ENCODE measurements at places on chromosomes 7 and 10.
A peak's percentile ranks its signal among the peaks of the same experiment; 100 is the strongest.

GRCh38 chr7:124712017-124712416 lies 53.6 kb downstream of the GPR37 start:
- no peak for DNase-seq

DNA sequence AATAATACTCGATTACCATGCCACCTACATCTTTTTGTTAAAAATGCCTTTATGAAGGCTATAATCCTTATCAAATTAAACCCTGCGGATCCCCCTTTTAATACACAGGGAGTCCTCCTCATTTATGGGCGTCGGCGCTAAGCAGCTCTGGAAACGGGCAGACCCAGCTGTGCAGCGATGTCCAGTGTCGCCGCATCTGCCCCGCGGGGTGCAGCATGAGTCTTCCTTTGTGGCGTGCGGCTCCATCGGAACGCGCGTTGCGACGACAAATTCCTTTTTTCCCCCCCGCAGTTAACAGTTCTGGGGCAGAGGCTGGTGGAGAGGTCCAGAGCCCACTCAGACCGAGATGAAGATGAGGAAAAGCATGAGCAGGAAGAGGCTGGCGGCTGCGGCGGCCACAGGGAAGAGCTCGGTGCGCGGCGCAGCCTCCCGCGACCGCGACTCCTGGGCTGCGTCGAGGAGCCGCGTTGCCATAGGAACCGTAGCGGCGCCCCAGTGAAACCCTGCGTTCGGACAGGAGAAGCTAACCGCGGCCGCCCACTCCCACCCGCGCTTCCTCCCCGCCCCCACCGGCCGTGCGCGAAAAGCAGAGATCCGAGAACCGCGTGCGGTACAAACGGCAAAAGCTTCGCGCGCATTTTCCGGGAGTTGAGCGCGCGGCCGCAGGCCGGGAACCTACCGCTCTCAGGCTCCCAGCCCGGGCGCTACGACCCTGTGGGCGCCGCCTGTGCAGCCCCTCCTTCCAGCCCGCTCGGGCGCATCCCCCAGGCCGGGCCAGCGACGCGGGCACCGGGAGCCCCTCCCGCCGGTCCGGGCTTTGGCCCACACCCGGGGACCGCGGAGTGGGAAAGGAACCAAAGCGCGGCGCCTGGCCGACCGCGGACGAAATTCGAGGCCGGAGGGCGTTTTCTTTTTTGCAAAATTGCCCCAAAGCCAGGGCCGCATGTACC lies 130.6 kb downstream of the SPAG6 start:
- DNase-seq = peak; percentile 17

- DNase-seq = no peak
Observed at GRCh38 chr10:80487791-80488538, 33.9 kb downstream of the TSPAN14 start.

DNA sequence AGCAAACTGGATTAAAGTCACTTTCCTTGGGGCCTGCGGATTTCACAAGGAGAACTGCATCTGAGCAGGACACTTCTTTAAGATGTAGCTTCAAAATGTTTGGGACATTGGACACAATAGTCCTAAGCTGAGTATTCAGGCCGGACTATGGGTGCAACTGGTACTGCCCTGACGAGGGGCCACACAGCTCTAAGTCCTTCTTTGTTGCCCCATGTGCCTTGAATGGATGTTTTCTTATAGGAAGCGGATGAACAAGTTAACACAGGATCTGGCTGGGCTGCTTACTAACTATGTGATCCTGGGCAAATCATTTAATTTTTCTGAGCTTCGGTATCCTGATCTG lies 147.8 kb upstream of the KLF14 start:
- no peak for DNase-seq

GRCh38 chr7:127914693-127915092 lies 116.5 kb downstream of the LRRC4 start:
- no peak for DNase-seq

DNA sequence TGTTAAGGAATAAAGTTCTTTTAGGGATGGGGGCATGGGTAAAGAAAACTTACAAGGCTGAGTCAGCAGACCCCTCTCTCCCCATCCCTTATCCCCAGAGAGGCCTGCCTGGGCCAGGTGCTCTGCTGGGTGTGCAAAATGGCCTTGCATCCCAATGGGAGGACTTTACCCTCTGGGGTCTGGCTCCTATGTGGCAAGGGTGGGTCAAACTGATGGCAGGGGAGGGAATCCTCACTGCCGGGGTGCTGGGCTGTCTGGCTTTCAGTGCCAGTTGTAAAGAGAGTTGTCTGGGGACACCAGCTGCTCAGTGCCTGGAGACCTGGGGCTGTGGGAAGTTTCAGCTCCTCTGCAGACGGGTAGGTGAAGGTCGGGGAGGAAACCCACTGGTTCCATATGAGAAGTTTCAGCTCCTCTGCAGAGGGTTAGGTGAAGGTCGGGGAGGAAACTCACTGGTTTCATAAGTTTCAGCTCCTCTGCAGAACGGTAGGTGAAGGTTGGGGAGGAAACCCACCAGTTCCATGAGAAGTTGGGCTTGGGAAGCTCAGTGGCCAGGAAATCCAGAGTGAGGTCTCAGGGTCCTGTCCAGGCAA lies 127.2 kb upstream of the PODXL start:
- DNase-seq = no peak

DNA sequence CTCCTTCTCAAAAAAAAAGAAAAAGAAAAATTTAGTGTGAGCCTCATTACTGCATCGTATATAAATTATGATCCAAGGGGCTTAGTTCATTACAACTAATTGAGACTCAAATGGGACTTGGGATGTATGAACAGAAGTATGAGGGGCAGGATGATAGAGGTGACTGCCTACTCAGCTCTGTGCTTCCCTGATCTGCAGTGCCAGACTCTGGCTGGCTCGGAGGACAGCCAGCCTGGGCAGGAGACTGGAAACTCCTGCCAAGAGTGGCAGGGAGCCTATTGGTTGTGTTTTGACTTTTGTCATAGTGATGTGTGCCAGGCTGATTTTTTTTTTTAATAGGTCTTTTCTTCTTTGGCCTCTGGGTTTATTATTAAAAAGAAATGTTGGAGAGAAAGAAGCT lies 73.8 kb upstream of the GTF2IRD1 start:
- DNase-seq = peak; percentile 92

DNA sequence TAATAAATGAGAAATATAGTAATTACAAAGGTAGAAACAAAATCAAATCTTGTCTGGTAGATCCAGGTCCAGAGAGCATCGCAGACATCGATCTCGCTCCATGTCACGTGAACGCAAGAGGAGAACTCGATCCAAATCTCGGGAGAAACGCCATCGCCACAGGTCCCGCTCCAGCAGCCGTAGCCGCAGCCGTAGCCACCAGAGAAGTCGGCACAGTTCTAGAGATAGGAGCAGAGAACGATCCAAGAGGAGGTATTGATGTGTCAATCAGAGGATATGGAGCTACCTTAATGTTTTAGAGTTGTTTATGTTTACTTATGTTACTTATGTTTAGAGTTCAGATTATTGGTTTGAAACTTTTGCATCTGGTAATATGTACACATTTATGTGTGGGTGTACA lies 57.8 kb downstream of the LUC7L2 start:
- DNase-seq = no peak

DNA sequence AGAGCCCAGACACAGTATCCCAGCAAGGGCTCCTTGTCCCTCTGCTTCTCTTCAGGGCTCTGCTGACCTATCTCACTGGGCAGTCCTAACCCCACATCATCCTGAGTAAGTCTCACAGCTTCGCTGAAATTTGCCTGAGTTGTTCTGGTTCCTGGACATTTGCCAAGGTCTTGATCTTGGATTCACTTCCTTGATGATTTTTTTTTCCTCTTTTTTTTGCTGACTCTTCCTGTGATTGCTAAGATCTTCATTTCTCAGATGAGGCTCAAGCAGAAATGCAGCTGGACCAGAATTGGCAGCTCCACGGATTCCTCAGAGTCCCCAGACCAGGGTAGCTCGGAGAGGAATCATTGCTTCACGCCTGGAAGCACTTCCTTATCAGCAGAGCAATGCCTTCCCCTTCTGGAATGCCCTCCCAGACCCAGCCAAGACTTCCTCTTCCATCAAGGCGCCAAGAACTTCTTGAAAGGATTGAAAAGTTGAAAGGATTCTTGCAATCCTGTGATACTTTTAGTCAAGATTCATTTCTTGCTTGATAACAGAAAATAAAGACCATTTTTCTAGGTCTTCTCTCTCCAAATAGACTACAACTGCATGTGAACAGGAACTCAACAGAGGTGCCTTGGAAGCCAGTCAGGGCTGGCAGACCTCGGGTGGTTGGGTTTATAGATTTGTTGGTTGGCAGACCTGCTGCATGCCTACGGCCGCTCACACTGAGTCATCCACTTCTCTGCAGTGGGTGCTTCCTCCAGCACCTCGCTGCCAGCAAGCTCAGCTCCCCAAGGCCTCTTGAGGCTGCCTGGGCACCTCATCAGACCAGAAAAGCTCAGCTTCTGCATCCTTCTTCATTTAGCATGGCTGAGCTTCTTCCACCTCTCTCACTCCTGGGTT lies 8.8 kb upstream of the AFAP1L2 start:
- DNase-seq = no peak

DNA sequence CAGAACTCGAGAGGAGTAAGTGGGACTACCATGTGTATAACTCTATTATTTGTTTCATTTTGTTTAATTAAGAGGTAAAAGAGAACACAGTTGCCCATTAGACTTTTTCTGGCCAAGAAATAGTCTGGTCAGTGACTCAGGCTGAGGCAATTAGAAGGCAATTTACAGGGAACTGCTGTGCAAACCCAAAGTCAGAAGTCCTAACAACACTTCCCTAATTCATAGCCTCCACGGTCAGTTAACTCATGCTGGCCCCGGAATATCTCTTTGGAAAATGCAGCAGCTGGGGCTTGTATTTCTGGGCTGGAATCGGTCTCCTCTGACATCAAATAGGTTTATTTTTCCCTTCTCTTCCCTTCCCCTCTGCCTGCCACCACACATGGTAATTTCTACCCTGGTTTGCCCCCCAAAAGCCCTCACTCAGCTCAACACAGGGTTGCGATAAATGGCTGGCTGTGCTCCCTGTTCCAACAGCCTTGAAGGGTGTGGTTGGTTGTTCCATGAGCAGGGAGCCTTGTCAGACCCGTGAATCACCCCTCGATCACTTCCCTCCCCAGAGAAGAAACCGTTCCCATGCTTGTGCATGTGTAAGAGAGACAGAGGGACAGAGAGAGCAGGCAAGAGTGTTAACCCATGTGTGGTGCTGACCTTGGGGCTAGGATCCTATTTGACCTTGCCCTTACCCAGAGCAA lies 5.3 kb downstream of the SH3PXD2A start:
- no peak for DNase-seq

- no peak for DNase-seq
Observed at GRCh38 chr10:77898323-77899079, 28.1 kb downstream of the DLG5 start.

DNA sequence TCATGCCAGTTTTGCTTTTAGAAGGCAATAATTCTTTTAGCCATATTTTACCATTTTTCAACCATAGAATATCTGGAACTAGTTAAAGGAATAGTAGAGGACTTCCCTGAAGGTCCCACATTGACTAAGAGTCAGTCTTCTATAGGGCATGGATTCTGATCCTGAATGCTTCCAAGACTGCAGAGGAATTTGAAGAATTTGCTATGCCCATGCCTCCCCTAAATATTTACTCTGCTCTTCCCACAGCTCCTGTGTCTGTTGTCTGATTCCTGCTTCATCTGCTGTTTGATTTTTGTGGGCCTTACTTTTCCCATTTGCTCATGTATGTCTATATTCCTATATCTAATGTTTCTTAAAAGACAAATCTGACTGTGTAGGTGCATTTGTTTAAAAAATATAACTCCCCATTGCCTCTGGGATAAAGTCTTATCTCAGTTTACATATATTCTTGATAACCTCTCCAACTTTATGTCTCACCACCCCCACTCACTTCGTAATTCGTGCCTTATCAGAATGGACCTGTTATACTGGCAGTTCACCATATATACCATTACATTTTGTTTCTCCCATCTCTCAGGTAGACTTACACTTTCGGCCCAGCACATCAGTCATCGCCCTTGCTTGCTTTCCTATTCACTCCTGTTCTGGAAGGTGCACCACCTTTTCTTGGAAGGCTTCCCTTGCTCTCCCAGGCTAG lies 33.9 kb downstream of the LRRC4 start:
- no peak for DNase-seq

GRCh38 chr7:69864274-69864673 lies 266.0 kb downstream of the AUTS2 start:
- DNase-seq = no peak

GRCh38 chr7:42699380-42700178 lies 212.3 kb downstream of the C7orf25 start:
- DNase-seq = no peak

DNA sequence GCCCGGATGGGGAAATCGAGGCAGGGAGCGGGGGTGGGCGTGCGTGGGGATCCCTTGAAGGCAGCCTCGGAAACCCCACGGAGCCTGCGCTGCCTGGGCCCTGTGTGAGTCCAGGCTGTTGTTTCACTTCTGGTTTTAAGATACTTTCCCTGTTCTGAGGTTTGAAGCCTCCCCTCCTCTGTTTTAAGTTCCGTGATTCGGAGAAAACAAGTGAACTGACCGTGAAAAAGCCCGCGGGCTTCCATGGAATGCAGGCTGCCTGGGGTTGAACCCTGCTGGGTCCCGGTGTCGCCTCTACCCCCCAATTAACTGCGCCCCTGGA lies 401 bp downstream of the LRRC27 start:
- DNase-seq = no peak

GRCh38 chr10:17138460-17139042 lies 8.9 kb upstream of the CUBN start:
- no peak for DNase-seq

DNA sequence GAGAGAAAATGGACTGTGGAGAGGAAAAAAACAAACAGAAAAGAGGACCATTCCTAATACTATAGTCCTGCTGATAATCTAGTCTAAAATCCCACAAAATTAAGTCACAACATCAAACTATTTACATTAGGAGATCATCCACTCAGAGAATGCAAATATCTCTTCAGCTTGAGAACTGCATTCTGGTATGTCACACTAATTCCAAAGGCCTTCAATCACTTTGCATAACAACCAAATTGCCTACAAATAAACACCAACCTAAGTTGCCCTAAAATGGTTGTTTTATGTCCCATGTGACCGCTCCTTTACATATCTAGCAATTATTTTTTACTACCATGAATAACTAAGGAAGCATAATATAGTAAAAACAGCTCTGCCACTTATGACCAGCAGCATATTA lies 264.3 kb downstream of the CACNA2D1 start:
- no peak for DNase-seq

GRCh38 chr7:157813741-157814661 lies 477.2 kb downstream of the DNAJB6 start:
- DNase-seq = no peak
